MV-4-11 (cell line): ENCODE measurements at places on chromosomes 3 and 15.
A peak's percentile ranks its signal among the peaks of the same experiment; 100 is the strongest.

DNA sequence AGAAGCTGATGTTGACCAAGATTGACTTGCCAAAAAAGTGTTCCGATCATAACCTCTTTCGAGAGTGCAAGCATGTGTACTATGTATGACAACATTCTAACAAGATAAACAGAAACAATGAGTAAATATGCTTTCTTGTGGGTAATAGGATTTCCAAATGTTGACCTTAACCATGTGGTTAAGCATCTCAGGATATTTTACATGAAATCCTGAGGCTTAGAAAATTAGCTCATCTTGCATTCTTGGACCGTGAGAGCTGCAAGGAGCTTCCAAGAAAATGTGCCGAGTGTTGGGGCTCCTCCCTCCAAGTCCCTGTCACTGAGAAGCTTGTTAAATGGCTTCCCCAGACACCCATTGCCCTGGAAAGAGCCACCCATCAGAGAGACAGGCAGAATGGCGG, 50.1 kb downstream of the C3orf20 start:
- DNase-seq = peak; percentile 21

GRCh38 chr15:45457641-45458539, 64.7 kb downstream of the SLC30A4 start:
- peak; percentile 67 for DNase-seq

GRCh38 chr3:21226086-21226485, 524.9 kb downstream of the ZNF385D start:
- no peak for DNase-seq

DNA sequence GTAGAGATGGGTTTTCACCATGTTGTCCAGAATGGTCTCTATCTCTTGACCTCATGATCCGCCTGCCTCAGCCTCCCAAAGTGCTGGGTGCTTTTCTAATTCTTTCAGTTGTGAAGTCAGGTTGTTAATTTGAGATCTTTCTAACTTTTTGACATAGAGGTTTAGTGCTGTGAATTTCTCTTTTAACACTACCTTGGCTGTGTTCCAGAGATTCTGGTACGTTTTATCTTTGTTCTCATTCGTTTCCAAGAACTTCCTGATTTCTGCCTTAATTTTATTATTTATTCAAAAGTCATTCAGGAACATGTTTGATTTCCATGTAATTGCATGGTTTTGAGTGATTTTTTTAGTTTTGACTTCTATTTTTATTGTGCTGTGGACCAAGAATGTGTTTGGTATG, 63.5 kb upstream of the CCDC54 start:
- no peak for DNase-seq

- peak; percentile 55 for DNase-seq
Observed at GRCh38 chr3:33096093-33096868, 665 bp downstream of the GLB1 start.

DNA sequence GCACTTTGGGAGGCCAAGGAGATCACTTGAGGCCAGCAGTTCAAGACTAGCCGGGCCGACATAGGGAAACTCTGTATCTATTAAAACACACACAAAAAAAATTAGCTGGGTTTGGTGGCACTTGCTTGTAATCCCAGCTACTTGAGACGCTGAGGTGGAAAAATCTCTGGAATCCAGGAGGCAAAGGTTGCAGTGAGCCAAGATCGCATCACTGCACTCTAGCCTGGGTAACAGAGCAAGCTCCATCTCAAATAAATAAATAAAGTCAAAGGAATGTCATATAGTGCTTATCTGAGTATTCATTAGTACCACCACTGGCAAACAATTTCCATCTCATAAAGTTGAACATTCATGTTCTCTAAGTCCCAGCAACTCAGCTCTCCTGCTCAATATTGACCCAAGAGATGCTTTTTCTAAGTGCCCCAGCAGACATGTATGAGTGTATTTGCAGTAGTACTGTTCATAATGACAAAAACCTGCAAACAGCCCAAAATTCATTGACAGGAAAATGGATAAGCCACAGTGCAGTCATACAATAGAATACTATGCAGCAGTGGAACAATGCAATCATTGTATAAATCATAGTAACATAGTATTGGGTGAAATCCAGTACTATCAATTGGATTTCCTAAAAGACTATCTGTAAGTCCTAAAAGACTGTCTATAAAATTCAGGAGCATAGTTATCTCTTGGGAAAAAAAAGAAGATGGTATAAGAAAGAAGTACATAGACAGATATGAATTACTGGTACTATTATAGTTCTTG, 751.5 kb upstream of the LMCD1 start:
- DNase-seq = no peak

DNA sequence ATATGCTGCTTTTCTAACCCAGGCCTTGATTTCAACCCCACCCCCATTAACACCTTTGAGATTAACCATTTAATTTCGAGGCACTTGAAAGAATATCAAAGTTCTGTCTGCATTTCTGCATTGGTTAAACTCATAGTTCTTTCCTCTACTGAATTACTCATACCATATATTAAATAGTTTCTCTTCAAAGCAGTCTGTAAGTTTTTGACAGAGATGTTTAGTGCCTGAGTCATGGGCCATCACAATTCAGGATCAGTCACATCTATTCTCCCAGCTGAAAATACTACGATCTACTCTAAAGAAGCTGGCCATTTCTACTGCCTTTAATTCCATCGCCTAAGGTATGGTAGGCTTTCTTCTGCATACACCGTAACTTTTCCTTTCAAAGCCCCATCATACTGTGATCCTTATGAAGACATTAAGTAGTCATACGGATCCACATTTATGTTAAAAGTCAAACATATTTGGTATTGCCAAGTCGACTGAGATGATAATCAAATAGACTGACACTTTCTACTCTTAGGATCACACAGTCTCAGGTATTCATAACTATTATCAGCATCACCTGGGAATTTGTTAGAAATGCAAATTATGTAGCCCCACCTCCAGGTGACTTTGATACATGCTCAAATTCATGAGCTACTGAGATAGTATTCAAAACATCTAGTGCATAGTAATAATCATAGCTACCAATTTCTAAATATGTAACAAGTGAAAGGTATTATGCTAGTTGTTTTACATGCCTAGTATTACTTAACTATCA, 489.4 kb upstream of the IL12A start:
- no peak for DNase-seq

GRCh38 chr3:195210266-195210973, 60.5 kb downstream of the XXYLT1 start:
- DNase-seq = no peak

DNA sequence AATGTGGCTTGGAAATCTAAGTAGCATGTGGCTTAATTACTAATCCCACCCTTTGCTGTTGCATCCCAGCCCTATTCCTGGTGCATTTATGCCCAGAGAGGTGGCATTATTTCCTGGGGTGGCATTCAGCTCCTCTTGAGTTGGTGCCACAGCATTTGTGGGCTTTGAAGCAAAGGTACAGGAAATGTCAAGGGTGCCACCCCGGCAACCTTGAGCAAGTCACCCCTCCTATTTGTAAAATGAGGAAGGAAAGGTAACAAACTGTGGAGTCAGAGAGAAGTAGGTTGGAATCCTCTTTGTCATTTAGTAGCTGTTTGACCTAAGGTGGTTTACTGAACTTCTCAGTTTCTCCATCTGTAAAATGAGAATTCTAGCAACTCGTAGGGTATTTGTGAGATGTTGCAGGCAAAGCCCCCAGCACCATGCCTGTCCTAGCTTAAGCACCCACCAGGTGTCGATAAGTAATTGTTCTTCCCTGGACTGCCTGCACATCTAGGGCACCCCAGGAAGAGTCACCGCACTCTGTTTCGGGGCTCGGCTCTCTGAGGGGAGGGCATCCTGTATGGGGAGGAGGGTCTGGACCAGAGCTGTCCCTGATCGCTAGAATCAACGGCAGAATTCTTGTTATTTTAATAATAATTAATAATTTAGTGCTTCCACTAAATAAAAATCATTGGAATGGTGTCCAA, 17.1 kb downstream of the ISG20 start:
- DNase-seq = no peak

- DNase-seq = no peak
Observed at GRCh38 chr3:114217266-114217665, 20.1 kb downstream of the ZNF80 start.

DNA sequence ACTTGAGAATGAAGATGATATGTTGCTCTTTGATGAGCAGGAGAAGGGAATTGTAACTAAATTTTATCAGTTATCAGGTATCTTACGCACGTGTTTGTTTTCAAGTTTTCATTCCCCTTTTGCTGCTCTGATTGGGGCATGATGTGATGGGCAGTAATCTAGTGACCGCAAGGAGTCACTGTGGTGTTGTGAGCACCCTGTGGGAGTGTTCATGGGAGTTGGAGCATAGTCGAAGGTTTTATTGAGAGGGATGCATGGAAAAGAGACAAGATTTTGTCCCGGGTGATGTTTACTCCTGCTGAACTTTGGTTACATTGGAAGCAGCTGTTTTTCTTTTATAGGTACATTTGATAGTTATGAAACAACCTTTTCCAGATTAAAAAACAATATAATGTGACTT, 2.1 kb downstream of the FAN1 start:
- no peak for DNase-seq
